ENCODE measurements at places on chromosomes 11 and 22.

DNA sequence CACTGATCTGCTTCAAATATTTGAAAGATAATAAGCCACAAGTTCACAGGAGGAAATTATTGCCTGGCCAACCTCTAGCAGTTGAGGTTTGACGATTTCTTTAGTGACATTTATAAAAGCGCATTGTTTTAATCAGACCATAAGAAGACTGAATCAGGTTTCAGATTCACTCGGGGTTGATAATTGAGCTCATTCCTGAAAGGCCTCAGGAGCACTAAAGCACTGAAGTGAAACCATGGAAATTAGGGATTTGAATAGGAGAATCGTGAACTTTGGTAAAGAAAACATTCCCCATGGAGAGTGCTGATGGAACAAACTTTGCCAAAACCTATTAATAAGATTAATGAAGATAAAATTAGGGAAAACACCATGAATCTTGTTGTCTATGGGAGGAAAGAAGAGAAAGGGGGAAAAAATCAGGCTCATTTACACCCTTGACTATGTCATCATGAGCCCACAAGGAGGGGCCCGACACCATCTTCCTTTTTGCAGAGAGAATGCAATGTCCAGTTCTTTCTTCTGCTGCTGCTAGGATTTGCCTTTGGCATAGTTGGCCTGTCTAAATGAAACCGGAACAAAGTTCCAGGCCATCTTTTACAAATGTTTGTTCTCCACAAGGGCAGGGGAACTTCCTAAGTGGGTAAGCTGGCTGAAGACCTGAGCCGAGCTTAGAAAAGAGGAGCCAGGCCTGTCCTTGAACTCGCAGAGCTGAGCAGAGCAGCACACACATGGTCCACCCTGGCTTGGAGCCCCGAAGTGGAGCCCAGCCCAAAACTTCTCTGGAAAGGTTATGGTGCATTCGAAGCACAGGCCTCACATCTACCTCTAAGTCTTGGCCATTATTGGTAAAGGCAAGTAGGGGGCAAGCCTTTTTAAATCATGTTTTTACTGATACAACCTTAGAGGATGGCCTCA, 56.1 kb upstream of the EIF3M start:
- no peak for DNase-seq

- no peak for DNase-seq
These were observed 23.8 kb downstream of the PACSIN2 start for GRCh38 chr22:42991010-42991651.

GRCh38 chr11:33557201-33557600, 143.4 kb downstream of the C11orf91 start:
- no peak for DNase-seq

GRCh38 chr22:39941601-39942000, 18.6 kb upstream of the TMA7B start:
- peak; percentile 38 for DNase-seq

GRCh38 chr11:75398906-75399305, 412 bp upstream of the RPS3 start:
- no peak for DNase-seq

DNA sequence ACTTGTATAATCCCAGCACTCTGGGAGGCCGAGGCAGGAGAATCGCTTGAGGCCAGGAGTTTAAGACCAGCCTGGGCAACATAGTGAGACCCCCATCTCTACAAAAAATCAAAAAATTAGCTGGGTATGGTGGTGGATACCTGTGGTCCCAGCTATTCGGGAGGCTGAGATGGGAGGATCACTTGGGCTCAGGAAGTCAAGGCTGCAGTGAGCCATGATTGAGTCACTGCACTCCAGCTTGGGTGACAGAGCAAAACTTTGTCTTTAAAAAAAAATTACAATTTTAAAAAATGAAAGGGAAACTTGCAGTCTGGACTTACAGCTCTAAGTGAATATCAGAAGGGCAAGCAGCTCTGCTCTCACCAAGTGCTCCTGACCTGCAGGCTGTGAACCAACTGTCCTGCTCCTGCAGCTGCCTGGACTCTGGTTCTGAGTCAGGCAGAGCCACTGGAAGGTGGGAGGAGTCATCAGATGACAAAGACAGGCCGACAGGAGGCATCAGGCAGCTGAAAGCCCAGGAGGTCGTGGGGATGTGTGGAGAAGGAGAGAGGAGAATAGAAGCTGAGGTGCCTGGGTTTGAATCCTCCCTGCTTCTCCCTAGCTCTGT, 9.6 kb downstream of the SMTNL1 start:
- DNase-seq = no peak

GRCh38 chr22:19016081-19016766, 80.1 kb upstream of the PRODH start:
- no peak for DNase-seq

- DNase-seq = no peak
These were observed 3.5 kb downstream of the RAB3IL1 start for GRCh38 chr11:61913699-61914395.

DNA sequence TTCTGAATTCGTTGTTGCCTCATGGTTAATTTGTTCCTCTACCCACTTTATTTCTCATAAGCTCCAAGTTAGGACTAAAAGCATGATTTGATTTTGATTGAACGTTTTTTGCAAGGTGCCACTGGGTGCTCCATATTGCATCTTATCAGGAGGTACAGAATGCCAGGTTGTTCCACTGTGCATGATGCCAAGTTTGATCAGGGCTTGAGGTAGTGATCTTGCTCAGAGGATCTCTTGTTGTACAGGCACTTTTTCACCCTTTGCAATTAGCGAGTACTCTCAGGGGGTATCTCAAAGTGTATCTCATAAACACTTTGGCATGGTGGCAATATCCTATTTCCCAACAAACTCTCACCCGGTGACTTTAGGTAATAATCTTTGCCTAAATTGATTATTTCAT, 4.0 kb downstream of the GRAP2 start:
- no peak for DNase-seq

DNA sequence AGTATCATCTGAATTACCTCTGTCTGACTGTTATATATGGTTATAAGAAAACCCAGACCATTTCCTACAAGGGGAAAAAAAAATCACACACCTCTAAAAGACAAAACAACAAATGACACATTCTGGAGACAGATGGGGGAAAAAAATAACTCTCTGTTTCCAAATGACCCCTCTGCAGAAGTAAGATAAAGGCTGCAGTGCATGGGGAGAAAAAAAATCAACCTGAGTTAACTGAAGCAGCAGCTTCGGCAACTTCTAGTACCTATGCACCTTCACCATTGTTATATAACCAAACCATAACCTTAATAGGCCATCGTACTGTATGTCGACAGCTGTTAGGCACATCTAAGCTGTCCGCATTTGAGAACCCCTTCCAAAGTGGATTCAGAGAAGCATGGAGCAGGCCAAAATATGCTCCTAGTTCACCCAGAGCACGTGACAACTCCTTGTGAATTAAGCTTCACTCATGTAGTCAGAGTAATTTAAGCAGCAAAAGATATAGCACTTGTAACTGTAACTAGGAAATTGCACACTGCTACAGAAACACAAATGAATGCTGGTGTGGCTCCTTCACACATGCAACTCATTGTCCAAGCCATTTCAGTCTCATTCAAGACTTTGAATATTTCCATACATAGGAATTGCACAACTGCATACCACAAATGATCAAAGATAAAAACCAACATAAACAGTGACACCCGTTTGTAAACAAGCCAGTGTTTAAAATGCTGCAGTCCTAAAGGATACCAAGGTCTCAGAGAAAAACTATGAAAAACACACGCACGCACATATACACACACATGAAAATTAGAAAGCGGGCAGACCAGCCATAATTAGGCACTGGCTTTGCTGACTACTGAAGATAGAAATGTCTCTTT, 2.7 kb downstream of the SIK3 start:
- DNase-seq = no peak

DNA sequence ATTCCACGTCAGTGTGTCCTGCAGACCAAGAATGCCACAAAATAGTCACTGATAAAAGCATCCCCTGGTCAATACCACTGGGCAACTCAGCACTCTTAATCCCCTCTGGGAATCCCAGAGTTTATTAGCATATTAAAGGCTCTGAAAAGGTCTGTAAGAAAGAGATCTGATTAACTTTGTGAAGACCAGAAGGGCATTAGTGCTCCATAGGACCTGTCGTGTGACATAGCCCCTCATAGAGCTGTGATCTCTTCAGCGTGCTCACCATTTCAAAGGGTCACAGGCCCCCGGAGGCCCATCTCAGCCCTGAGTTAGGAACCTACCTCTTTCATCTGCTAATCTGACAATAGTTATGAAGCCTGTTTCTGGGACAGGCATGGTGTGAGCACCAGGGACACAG, 299.2 kb downstream of the MN1 start:
- DNase-seq = no peak

DNA sequence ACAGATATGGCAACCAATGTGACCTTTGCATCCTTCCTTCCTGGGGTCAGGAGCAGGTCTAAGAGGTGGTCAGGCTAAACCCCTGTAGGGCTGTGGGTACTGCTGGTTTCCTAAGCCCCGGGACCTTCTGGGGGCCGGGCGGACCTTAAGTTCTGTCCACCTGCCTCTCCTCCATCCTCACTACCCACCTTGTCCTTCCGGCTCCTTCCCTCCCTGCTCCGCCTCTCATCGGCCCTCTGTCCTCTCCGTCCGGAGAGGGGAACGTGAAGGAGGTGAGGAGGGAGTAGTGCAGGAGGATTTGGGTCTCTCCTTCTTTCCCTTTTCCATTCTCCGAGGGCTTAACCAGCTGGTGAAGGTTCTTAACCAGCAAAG, 28.3 kb upstream of the PARVB start:
- no peak for DNase-seq
